Kidney epithelial cell (primary cell): ENCODE measurements at places on chromosomes 7 and 10.

DNA sequence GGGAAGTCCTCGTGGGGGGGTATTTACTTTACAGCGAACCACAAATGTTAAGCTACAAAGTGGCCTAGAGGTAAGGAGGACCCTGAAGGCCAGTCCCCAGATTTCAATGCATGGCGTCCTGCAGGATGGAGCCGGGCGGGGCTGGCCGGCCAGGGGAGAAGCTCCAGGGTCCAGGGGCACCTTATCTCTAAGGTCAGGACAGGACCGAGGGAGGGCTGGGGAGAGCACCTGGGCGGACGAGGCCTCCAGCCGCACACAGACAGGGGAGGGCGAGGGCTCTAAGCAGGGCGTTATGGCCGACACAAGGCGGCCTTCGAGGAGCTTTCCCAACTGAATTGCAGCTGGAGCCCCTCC lies 96.4 kb upstream of the DIP2C start:
- no peak for DNase-seq

DNA sequence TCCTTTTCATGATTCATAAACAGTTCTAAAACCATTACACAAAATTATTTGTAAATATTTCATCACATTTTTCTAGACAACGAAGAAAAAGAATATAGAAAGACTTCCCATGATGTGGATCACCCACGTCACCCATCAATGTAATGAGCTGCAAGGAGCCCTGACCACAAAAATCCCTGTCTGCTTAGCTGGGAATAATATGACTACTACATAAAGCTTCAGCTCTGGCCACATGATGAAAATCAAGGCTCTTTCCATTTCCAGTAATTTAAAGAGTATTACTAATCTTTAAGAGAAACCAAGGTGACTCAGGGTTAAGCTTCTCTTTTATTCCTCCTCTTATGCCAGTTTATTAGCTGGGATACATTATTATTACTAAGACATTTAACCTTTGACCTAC lies 180.8 kb upstream of the CACNA2D1 start:
- peak; percentile 9 for DNase-seq

GRCh38 chr7:129798616-129799349 lies 154.0 kb downstream of the UBE2H start:
- DNase-seq: no peak

DNA sequence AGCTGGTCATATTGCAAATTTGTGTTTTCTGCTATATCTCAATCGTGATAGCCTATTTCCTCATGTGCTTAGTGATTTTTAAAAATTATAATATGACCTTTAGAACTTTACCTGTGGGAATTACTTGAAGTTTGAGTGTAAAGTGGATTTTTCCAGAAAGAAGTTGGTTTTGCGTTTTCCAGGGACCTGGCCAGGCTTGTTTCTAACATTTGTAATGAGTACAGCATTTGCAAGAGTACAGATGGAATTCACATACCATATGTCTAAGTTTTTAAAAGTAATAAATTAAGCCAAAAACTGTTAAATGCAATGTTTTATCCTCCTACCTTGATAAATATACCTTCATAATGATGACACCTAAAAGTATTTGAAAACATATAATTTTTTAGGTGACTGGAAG lies 443.2 kb downstream of the REEP3 start:
- DNase-seq: no peak

DNA sequence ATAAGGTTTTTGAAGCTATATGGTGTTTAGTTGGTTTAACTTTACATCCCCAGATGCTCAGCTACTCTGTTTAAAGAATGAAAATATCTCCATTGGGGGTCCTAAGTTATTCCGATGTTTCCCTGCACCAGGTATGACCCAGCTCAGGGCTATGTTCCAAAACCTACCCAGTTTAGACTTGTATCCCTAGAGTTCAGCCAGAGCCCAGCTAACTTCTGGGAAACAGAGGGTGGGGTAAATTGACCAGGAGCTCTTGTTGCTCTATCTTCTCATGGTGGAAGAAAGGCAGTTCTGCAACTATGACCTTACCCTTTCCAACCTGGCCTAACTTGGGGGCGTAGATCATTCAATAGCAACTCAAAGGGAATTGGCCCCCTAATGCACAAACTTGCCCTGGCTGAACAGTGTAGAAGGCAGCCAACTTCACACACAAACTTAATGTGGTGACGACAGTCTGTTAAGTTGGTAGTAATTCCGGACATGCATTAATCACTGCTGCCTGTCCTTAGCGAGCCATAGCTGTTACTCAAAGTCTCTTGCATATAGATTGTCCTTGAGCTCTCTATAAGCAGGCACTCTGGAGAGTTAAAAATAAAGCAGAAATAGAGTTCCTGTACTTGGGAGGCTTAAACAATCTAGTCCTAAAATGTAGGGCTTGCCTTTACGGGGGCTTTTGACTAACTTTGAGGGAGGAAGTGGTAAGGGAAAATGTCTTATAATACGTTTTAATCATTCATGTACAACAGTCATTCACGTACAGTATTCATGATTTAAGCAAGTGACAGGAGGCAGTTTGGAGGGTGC lies 5.3 kb upstream of the ZNRF2 start:
- no peak for DNase-seq

DNA sequence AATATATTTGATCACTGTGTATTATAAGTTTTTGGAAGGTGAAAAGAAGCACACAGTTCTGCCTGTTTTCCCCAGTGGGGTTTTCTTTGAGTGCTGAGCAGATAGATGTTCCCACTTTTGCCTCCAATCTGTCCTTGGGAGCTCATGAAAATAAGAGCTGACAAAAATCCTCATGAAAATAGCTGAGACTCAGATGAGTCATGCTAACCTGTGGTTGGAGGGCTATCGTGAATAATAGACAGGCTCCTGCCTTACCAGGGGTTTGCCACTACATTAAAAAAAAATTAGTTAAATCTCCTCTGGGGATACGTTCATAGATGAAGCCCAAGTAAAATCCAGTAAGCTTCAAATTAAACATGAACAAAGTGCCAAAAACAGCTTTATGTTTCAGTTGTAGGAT lies 10.9 kb upstream of the AOAH start:
- DNase-seq: peak; percentile 41

DNA sequence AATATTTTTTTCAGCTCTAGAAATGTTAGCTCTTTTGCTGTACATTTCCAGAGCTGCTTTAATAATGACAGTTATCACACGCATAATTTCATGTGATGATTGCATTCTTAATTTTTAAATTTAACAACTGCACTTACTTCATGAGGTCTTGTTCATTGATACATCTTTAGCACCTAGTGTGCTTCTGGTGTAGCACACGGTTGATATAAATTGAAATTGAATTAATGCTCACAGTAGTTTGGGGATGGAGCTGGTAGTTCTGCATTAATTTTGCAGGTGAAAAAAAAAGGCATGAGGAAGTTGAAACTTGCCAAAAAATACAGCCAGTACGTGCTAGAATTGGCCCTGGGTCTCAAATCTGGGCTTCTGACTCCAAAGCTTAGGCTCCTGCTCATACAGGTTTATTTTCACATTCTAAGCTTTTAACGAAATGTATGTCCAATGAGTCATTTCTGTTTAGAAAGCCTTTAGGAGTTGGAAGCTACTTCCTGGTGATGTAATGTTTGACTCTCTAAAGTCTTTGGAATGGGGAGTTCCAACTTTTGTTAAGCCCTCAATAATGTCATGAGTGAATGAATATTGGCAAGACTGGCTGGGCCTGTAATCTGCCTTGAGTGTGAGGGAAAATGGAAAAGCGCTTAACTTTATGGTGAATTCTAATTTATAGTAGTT lies 62.5 kb downstream of the DAGLB start:
- DNase-seq: peak; percentile 95

DNA sequence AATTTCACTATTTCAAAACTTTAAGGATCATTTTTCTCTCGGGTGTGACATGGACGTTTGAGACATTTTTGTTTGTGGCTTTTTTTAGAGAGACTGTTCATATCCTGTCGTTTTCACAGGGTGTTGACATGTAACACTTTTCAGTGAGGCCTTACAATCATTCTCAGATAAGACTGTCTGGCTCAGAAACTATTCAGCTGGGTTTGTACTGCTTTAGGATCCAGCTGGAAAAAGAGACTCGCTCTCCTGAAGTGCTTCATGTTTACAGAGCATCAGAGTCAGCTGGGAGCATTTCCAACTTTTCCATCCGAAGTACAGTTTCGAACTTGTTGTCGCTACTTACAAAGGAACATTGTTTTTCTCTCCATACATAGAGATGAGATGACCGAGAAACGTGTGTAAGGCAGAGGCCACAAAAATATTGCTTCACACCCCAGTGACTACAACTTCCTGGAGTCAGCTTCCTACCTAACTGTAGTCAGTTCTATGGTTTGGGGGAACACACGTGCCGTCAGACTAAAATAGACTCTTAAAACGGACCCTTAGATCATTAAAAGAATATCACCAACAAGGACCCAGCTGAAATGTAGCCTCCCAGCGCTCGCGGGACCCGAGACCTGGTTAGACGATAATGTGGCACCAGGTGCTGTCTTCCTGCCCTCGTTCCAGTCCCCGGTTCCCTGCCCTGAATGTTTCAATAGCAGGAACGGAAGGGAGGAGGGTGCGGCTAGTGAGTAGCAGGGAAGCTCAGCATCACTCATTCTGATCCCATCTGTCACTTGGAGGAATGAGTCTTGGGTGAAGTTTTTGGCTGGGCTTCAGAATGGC lies 78.0 kb downstream of the MKI67 start:
- no peak for DNase-seq

GRCh38 chr7:20172736-20173334 lies 44.3 kb downstream of the MACC1 start:
- DNase-seq: peak; percentile 28

- DNase-seq: no peak
Observed at GRCh38 chr10:113135025-113135424, 185.0 kb downstream of the TCF7L2 start.
